ENCODE measurements at places on chromosomes 3 and 15.

- DNase-seq, result no peak
Measured at GRCh38 chr3:186261638-186262037, 100.4 kb downstream of the DGKG start.

- no peak for DNase-seq
Measured at GRCh38 chr15:90037511-90037860, 36.4 kb downstream of the ZNF710 start.

- no peak for DNase-seq
Measured at GRCh38 chr3:72265256-72266015, 480.5 kb upstream of the PROK2 start.

GRCh38 chr3:109702252-109702651, 364.9 kb upstream of the DPPA4 start:
- DNase-seq, result no peak

DNA sequence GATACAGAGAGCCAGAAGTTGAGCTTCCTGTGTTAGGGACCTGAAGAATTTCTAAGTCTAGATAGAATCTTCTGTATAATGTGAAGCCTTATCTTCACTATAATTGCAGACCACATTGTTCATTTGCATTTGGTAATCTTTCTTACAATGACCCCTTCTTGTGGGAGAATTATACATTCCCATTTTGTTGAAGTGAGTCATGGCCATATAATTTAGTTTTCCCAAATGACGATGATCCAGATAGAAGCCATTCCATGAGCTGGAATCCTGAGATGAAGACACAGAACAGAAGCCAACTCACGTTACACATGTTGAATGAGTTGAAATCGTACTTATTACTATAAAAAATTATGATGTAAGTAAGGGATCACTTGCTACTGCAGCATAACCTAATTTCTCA, 187.8 kb downstream of the TUSC7 start:
- DNase-seq, result no peak

DNA sequence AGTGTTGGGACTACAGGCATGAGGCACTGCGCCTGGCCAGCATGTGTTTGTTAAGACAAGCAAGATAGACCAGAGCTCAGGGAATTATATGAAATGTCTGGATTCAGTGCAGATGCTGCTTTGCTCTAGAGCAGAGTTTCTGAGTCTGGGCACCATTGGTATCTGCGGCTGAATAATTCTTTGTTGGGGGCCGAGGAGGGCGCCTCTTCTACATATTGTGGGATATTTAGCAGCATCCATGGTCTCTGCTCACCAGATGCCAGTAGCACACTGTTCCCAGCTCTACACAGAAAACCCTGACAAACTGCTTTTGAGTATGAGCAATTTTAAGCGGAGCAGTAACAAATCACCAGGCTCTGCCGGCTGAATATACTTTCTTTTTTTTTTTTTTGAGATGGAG, 3.6 kb upstream of the LDHAL6B start:
- no peak for DNase-seq

DNA sequence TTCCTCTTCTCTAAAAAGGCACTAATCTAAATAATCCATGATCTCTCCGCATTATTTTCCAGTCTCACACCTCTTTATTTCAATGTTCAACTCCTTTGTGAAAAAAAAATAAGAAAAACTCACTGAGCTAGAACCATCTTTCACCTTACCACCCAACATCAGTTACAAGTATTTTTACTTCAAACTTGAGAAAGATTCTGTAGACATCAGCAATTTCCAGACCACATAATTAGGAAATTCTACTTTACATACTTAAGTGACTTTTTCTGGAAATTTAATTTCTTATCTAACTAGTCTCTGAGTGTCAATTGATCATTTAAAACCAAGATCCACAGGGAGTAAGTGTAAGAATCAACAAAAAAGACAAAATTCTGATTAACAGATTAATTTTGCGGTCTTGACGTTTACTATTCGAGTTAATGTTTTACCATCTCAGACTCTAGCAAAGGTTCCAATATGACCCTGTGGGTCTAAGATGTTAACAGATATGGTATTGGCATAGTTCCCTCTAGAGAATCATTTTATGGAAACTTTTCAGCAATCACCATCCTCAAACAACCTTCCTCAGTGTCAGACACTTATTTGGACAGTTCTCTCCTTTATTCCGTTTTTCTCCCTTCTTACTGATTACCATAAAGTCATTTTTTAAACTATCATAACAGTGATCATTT, 5.1 kb downstream of the ATP13A3 start:
- no peak for DNase-seq

DNA sequence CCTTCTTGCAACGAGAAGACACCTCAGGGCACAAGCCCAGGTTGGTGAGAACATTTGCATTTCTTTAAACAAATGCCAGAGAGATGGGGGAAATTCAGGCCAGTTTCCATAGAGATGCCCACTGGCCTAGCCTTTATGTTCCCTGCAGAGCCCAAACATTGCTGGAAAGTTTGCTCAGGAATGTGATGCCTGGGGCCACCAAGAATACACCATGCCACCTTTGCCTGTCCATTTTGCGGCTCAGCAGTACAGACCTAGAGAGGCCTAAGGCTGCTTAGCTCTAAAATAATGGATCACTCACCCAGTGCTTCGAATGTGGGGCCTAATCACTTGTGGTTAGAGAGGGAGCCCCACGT, 210.0 kb downstream of the RPLP1 start:
- no peak for DNase-seq

DNA sequence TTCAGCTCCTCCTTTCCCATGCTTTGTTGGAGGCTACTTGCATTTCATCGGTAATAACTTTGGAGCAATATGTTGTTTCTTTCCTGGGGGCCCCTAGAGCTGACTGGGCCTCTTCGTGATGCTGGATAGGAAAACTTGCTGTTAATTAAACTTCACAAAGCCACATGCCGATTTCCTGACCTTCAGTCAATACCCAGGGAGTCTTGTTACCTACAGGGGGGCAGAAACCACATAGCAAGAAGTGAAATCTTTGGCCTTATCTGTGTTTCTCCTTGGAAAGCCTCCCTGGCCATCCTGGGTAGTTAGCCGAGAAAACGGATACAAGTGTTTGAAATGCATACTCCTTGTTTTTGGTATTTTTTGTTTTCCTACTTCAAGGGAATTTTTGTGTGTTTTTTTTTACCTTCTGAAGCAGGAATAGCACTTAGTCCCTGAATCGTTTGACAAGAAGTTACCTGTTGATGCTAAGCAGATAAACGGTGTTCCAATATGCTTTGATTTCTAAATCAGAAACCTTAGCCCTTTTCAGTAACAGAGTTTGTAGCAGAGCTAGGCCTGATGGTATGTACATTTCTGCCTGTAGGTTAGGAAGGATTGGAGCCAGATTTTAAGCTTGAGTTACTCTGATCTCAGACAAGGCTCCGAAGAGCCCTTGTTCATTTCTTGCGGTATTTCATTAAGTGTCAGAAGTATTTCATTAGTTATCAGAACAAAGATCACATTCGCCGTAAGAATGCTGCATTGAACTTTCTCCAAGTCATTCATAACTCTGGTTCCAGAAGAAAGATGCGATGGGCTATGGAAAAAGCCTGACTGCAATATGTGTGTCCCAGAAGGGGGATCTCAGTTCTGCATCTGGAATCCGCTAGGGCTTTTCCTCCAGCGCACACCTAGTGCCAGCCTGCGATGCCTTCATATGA, 111.5 kb downstream of the THSD4 start:
- DNase-seq, result no peak

DNA sequence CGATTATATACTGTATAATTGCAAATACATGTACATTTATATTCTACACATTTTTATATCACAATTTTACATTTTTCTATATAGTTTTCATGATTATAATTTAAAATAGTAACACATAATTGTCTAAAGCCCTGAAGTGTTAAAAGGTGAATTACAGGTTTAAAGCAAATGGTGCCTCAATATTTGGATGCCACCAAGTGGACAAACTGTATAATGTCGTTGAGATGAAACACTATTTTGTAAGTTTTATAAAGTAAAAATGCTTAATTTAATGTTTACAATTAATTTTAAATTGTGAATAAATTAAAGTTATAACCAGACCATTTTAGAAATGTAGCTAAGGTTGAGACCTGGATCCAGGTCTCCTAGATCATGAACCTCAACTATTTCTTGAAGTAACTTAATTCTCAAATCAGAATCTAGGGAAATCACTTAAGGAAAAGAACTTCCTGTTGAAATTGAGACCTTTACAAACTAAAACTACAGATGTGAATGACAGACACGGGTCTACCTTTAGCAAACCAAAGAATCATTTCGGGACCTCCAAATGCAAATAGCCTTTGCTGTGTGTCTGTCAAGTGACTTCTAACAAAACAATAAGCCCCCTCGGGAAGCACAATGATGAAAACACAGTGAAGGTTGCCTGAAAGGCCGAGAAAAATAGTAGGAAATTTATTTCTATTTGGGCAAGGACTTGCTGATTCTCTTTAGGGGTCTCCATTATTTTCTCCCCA, 37.8 kb downstream of the EHHADH start:
- DNase-seq, result no peak

DNA sequence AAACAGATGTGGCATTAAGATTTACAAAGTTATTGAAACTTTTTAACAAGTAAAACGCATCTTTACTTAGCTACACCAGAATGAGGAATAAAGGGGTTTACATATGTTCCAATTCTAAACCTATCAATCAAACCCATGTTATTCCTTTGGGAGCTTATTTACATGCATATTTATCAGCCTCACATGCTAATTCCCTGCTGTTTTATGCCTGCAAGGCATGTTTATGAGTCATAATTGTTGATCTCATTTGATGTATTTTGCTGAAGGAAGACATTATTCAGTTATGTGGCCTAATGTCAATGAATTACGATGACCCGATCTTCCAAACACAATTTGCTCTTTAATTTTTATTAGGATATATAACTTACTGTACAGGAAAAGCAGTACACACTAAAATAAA, 272.9 kb downstream of the TBC1D5 start:
- no peak for DNase-seq

DNA sequence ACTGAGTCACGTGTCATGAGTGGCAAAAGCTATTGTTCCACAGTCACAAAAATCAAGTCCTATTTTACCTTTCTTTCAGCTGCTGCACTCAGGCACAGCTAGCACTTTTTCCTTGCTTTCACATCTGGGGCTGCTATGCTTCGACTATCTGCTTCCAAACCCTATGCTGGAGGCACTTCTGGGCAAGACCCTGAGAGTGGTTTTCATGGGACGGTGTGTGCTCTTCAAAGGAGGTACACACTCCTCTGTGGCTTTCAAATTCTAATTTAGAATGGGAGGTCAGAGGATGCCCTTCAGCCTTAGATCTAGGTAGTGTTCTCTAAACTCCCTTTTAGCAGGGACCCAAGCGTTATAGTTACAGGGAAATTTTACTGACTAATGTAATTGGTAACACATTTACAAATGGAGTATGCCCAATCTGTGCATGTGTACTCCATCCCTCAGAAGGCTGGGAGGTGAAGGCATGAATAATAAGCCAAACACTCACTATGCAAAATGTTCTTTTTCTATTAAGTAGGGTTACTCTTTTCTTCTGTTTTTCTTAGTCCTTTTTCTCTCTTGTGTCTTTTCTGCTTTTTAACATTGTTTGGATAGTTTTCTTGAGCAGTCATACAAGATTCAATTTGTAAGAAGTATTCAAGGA, 188.3 kb downstream of the LSAMP start:
- no peak for DNase-seq

DNA sequence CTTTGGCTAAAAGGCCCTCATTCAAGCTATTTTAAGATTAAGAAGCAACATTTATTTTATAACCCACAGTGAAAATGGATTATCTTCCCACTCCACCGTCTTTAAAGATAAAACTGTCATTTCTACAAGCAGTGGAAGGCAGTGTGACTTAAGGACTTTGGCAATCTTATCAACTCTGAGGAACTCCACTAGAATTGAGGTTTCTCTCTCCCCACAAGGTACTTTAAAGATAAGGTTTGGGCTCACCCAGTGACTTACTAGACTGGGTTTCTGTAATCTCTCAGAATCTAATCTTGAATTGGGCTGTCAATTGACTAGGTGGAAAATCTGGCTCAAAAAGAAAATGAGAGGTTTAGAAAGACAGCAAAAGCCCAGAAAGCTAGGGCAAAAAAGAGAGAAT, 21.7 kb downstream of the ZNF385D start:
- DNase-seq, result no peak

DNA sequence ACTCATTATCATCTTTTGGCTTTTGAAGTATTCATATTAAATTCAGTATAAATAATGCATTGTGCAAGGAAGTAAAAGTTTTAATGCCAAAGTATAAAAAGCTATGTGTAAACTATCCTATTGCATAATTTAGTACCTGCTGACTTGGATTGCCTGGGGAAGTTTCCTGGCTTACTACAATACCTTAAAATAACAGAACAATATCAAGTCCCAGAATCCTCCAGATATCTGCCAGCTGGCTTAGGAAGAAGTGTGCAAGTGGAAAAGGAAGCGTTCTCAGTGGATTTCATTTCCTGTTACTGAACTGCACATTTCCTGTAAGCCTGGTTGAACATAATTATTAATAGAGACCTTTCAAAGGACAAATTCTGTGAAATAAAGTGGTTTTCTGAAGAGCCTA, 236.7 kb downstream of the ADAMTSL3 start:
- DNase-seq, result no peak

DNA sequence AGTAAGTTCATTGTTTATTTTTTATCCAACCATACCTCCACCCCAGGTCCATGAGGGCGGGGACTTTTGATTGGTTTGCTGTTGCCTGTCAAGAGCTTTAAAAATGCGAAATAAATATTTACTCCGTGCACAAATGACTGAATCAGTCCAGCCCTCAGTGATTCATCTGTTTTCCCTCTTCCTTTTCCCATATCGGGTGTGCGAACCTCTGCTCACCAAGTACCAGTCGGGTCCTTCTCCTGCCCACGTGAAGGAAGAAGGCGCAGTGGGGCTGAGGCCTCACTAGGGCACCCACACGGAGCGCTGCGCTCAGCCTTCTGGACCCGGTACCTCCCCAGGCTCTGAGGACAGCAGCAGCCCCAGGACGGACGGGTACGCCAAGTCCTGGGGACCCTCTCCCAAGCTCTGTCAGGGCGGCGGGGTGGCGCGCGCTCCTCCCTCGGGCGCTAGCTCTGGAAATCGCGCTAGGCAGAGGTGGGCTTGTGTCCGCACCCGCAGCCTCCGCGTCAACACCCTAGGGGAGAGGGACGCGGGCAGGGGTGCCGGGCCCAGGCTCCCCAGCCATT, 70.5 kb upstream of the EPHB3 start:
- DNase-seq, result no peak

DNA sequence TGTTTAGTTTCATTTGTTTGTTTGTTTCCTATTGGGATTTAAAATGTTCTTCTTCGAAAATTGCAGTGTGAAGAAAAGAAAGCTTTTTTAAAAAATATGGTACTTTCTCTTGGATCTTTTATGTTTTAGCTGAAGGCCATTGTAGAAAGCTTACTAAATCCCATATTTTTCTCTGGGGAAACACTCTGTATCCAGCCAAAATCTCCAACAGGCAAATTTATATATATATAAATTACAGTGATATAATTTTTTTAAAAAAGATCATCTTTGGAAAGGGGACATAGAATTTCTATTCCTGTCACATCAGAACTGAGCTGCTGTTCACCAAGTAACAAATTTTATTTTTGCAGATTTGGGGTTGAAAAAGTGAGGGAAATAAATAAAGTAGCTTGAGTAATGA, 19.6 kb upstream of the EPHA3 start:
- DNase-seq, result no peak
